DMS79 (cell line): ENCODE measurements at places on chromosomes 12 and 14.
A peak's percentile ranks its signal among the peaks of the same experiment; 100 is the strongest.

- no peak for DNase-seq
Observed at GRCh38 chr12:110548678-110549077, 34.4 kb downstream of the PPTC7 start.

DNA sequence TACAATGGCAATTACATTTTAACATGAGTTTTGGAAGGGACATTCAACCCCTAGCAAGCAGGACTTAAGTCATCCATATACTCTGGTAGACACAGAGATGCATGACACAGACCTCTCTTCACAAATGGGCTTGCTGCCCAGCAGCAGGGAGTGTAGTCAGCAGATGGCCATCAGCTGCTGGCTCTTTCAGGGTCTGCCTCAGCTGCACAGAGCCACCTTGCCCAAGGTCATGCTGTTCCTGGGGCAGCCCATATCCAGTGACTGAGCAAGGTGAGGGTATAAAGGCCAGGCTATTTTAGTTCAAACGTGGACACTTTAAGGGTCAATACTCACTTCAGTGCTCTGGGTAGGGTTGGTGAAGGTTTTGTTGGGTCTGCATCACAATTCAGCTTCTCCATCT is 58.3 kb upstream of the JDP2 start:
- DNase-seq, result no peak

DNA sequence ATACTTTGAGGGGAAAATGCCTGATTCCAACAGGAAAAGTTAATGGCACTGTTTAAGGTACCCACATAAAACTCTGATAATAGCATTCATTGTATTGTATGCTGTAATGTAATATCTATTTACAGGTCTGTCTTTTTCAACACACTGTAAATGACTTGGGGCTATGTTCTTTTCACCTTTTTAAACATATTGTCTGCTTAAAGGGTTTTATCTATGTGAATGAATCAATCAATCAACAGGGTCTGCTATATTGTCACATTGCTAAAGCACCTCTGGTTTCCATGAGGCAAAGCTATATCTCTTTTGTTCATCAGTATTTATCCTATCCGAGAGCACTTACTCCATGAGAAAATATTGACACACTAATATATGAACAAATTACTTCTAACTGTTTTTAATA is 288.0 kb downstream of the SLC6A15 start:
- no peak for DNase-seq

- DNase-seq, result no peak
Observed at GRCh38 chr14:54529811-54530210, 20.1 kb downstream of the CGRRF1 start.

DNA sequence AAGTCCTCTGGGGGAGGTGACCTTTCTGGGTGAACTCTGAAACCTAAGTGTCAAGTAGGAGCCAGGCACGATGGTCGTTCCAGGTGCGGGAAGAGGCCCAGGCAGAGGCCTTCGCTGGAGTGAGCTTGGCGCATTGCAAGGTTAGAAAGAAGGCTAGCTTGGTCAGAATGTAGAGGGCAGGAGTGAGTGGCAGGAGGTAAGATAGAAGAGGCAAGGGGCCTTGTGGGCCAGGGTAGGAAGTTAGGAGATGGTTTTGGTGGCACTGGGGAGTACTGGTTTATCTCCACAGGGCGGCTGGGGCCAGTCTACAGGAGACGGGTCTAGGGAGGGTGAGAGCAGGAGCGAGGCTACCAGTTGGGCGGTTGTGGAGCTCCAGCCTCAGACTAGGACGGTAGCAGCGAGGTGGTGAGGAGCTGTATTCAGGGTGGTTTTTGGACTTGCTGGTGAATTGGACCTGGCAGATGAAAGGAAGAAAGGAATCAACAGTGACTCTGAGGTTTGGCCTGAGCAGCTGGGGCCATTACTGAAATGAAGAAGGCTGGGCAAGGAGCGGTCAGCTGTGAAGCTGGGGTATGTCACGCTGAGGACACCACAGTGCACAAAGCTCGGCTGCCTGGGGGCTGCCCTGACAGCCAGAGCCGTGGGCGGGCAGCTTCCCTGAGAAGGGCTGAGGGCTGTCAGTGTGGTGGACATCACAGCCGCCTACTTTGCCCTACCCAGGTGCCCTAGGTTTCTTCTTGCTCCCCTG is 9.0 kb downstream of the MLXIP start:
- no peak for DNase-seq

DNA sequence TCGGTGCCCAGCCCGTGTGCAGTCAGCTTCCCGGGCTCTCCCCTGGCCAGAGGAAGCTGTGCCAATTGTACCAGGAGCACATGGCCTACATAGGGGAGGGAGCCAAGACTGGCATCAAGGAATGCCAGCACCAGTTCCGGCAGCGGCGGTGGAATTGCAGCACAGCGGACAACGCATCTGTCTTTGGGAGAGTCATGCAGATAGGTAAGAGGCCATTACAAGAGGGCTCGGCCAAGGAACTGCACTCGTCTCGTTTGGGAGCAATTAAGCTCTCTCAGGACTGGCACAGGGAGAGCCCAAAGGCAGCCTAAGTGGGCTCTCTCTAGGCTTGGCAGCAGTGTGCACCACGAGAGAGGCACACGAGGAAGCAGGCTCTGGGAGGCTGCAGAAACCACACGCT is 3.7 kb downstream of the WNT5B start:
- peak; percentile 70 for DNase-seq

GRCh38 chr12:5194306-5194705 is 150.6 kb downstream of the KCNA5 start:
- DNase-seq, result no peak

- DNase-seq, result no peak
Observed at GRCh38 chr12:53231921-53232645, at the start of gene RARG. Gene RARG (minus strand): TSS chr12:53232209. CDS start chr12:53227545, 4,664 bp downstream.

- no peak for DNase-seq
Observed at GRCh38 chr14:22203036-22203435, 386.0 kb downstream of the DAD1 start.

DNA sequence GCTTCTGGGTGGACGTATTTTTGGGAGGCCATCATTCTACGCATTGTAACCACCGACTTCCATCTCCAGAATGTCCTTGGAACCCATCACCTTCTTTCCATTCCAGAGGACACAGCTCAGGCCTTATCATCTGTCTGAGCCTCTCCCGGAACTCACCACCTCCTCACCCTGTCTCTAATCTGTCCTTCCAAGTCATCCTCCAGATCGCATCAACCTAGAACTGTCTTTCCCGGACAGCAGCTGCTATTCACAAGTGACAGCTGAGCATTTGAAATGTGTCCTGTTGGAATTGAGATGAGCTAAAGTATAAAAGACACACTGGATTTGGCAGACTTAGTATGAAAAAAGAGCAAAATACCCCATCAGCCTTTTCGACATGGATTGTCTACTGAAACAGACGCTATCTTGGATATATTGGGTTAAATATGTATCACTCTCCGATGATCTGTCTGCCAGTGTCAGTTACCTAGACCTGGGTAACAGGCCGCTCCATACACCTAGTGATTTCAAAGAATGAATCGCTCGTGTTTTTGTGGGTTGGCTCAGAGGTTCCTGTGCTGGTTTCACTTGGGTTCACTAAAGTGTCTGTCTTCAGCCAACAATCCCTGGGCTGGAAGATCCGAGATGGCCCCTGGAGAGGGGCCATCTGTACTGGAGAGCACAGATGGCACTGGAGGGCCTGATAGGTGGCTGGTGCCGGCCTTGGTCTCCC is 104.4 kb upstream of the RFLNA start:
- no peak for DNase-seq

GRCh38 chr14:24313913-24314312 is 2.6 kb downstream of the LTB4R start:
- no peak for DNase-seq

DNA sequence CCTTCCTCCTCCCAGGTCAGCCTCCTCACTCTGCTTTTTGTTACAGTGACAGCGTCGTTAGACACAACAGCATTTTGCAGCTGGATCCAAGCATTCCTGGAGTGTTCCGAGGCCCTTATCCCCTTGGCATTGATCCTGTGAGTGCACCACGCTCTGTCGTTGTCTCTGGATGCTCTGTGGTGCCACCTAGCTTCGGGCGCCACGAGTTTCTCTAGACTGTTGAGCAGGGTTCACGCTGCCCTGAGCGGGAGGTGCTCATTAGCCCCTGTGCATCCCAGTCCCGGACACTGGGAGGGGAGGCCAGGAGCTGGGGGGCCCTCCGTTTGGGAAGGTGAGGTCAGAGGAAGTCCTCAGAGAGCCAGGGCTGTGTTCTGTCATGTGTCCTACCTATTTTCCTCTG is 17.3 kb upstream of the DNAH10 start:
- no peak for DNase-seq

DNA sequence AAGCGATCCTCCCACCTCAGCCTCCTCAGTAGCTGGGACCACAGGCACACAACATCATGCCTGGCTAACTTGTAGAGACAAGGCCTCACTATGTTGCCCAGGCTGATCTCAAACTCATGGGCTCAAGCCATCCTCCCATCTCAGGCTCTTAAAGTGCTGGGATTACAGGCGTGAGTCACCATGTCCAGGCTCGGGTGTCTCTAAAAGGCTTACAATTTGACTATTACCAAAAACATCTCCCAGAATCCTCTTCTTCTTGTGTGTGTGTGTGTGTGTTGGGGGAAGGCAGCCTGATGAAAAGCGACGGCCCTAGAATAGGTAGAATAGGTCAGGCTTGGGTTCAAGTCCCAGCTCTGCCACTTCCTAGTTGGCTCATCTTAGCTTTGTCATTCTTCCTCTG is 16.8 kb downstream of the MSI1 start:
- no peak for DNase-seq

DNA sequence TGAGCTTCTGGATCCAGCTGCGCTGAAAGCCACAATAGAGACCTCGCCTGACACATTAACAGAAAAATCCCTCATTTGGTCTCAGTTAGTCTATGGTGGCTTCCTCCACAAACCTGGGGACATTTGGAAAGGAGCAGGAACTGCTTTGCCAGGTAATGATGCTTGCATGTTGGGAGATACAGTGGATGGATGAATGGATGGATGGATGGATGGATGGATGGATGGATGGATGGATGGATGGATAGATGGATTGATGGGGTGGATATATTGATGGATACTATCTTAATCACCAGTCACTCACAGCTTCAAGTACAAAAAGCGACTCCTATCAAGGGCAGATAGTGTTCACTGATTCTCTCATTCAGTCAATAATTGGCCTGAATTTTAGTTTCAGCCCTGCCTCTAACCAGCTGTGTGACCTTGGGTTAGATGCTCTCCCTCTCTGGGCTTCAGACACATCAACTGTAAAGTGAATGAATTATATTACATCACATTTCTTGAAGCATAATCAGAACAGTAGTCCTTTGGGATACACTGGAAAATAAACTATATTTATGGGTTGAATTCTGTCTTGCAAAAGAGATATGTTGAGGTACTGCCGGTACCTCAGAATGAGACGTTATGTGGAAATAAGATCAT is 29.3 kb downstream of the MAP1LC3B2 start:
- no peak for DNase-seq

DNA sequence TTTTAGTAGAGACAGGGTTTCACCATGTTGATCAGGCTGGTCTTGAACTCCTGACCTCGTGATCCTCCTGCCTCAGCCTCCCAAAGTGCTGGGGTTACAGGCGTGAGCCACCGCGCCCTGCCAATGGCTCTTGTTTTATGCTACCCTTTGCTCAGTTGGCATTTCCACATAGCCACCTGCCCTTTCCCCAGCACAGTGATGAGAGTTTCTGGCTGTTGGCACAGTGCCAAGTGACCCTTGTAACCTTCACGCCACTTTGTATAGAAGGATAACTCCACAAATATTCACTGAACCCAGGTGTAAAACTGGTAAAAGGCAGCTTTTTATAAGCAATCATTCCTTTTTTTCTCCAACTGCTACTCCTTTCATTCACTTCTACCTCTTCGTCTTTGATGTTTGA is 18.5 kb upstream of the CCDC175 start:
- DNase-seq, result no peak

DNA sequence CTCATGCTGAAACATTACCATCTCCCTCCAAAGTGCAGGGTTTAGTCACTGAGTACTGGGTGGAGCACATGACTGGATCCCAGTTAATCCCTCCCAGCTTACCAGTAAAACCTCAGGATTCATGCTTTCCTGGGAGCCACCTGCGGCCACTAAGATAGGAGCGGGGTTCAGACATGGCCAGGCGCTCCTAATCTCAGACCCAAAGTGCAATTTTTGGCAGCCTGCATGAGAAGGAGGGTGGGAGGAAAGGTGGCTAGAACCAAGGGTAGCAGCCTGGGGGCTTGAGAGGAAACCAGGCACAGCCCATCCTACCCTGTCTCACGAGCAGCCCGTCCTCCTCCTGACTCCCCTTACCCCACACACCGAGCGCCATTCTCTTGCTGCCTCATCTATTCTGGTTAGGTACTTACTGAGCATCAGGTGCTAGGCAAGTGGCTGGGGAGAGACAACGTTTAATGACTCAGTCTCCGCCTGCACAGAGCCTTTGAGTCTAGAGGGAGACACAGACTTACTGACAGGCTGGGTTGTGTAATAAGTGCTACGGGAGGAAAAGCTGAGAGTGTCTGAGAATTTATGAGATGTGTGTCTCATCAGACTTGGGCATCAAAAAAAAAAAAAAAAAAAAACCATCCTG is 9.9 kb downstream of the GPRC5A start:
- no peak for DNase-seq

GRCh38 chr14:52798826-52799225 is 7.4 kb upstream of the GNPNAT1 start:
- no peak for DNase-seq

DNA sequence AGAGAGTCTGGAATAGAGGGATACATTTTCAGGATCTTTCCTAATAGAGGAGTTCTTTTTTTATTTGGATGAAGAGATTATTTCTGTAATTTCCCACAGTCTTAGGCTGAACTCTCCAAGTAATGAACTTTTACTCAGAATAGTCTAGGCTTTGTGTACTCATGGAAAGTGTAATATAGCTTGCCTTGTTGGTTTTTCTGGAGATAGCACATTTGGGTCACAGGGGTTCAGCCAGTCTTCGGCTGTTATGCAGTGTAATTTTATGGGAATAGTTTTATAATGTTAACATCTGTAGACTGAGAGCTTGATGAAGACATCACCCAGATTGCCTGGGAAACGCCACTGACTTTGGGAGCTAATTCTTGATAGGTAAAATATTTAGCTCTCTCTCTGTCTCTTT is 450.8 kb downstream of the RAD51B start:
- no peak for DNase-seq
